ENCODE measurements at places on chromosomes 16 and 17.

GRCh38 chr17:9805769-9806168 is 14.4 kb upstream of the DHRS7C start:
- DNase-seq: no peak

- no peak for DNase-seq
These were observed 22.7 kb downstream of the UNC13D start for GRCh38 chr17:75821552-75821951.

DNA sequence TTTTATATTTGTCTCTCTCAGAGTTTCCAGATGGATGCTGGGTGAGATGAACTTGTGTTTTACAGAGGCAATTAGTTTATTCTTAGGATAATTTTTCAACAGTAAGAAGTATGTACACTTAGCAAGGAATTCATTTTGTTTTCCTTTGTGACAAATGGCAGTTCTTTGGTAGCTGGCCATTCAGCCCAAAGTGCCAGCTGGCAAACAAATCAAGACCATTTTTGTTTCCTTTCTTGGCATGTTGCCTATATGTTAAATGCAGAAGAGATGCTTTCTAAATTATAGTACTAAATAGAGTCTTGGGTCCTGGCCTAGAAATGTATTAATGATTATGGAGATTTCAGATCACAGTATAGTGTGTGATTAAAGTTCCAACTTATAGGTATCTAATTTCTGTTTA is 337.1 kb downstream of the CNTNAP4 start:
- peak; percentile 58 for DNase-seq

- DNase-seq: no peak
These were observed 61.5 kb downstream of the MYOCD start for GRCh38 chr17:12727076-12727760.

- no peak for DNase-seq
These were observed 67.3 kb downstream of the SCNN1B start for GRCh38 chr16:23369416-23369815.

Measured in NCI-H1092 (cell line).